ENCODE measurements at places on chromosomes 2 and 18.

GRCh38 chr2:59195851-59196250 lies 954.7 kb upstream of the FANCL start:
- DNase-seq, result no peak

DNA sequence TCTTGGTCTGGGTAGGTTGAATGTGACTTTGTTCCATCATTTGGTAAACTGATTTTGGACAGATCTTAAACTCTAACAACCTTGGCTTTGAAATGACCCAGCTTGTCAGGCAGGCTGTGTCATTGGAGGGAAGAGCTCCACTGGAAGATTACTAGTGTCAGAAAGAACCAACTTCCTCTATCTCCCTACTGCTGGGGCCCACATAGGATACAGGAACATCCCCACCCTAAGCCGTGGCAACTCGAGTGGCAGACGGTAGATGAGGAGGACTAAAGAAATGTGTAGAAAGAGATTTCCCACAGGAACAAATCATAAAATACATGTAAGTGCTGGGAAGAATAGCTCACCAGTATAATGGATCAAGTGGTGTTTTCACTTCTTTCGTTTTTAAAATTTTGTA lies 4.3 kb upstream of the G6PC2 start:
- no peak for DNase-seq

GRCh38 chr2:174729797-174730697 lies 34.2 kb downstream of the CHRNA1 start:
- no peak for DNase-seq

GRCh38 chr2:138522556-138522955 lies 21.0 kb downstream of the SPOPL start:
- DNase-seq, result no peak

Measured in AML-193 (cell line).